ENCODE measurements at places on chromosomes 12 and 14. TPM values are rescaled to one million over a fixed set of nuclear protein-coding genes. Genes with fewer than 3 reads are reported as not detected.
A peak's percentile ranks its signal among the peaks of the same experiment; 100 is the strongest.

Gene MBIP
- total RNA-seq, result 21.3 TPM

Gene ETFBKMT
- 1.2 TPM for total RNA-seq

Gene ASCL4
- total RNA-seq, result not detected

Gene SDR9C7
- not detected for total RNA-seq

Gene FZD10
- not detected for total RNA-seq

Gene FGF6
- not detected for total RNA-seq

Gene CLEC4A
- total RNA-seq, result 0.19 TPM

GRCh38 chr12:68591734-68592418 lies 18.8 kb upstream of the RAP1B start:
- DNase-seq, result peak; percentile 45

GRCh38 chr12:40980427-40980961 lies 207.6 kb upstream of the PDZRN4 start:
- no peak for DNase-seq

DNA sequence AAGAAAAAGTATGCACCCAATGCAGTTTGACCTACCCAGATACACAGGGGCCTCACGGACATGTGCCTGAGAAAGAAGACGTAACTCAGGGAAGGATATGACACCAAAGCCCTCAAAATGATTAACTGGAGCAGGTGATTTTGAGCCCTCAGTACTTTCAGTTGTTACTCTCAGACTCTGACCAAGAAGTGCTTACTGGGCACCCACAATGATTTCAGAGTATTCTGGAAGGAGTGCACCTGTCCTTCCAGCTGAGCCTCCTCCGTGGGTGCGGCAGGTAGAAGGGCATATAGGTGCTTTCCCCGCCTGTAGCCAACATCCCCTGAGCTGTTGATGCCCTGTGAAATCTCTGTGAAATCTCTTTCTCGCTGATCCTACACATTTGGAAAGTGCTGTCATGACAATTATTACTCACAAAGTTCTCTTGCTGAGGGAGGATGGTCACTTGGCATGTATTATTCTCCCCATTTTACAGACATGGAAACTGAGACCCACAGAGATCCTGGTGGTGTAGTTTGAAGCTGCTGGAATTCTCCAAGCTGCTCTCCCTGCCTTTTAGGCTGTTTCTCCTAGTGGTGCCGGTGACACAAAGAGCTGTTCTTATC lies 154.3 kb upstream of the CCND2 start:
- peak; percentile 65 for DNase-seq

GRCh38 chr12:56256326-56256960 lies 1.7 kb downstream of the ANKRD52 start:
- no peak for DNase-seq

GRCh38 chr12:48811437-48812090 lies 6.7 kb upstream of the CACNB3 start:
- DNase-seq, result no peak

GRCh38 chr12:10408842-10409241 lies 715 bp downstream of the KLRC4 start:
- DNase-seq, result no peak

DNA sequence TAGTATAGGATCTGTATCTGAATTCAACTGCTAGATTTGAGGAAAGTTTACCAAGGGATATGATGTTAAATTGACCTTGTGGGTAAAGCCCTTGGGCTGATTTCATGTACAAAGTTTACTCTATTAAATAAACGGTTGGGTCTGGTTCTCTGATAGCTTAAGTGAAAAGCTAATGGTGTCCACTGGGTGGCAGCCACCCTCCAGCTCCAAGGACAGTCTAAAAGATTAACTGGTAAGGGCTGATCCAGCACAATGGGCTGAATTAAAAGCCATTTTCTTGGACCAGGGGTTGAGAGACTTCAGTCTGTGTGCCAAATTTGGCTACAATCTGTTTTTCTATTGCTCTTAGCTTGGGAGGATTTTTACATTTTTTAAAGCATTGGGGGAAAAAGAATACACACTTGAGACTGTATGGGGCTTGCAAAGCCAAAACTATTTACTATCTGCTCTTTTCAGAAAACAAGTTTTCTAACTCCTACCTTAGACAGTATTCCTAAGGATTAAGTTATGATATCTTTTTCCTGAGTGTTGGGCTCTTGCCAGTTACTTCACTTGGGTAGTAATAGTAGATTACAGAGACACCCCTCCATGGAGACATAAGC lies 116.5 kb downstream of the GPHN start:
- DNase-seq, result peak; percentile 51

DNA sequence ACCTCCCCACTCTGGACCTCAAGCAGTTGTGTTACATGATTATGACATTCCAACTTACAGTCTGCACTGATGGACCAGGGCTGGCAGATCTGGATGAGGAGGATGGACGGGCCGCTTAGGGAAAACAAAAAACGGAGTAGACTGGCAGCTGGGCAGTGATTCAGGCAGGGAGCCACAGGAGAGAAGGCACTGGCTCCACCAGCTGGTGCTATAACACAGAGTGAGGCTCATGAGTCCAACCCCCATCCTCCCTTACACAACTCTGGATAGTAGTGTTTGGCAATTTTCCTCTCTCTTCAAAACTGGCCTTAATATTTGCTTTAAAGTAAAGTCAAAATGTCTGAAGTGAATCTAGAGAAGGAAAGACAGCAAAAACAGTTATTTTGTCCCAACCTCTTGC lies 9.7 kb upstream of the RIC8B start:
- DNase-seq, result no peak

- no peak for DNase-seq
Observed at GRCh38 chr12:78698747-78699146, 165.8 kb upstream of the SYT1 start.

GRCh38 chr14:51069055-51069454 lies 25.9 kb downstream of the TRIM9 start:
- no peak for DNase-seq

- peak; percentile 66 for DNase-seq
Observed at GRCh38 chr12:10722502-10722904, 620 bp downstream of the YBX3 start.

DNA sequence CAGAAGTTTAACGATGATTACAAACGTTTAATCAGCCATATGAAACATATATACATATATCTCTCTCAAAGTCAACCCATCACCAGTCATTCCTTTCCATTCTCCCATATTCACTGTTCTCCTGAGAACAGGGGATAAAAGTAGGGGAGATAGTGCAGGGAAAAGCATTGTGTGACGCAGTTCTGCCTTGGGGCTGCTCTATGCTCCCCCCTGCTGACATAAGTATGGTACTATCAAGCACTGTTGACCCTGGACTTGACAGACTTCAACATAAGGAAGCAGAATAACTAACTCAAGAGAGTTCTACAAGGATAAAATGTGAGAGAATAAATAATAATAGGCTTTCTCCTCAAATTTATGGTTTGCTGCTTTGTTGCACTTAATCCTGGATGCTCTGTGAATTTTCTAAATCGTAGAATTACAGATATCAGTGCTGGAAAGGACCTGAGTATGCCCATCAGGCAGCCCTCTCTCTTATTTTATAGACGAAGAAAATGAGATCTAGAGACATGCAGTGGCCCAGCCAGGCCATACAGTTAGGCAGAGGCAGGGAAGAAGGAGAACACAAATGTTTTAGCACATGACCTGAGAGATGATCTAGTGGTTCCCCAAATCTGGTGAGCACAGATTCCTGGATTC lies 87.2 kb downstream of the SCN8A start:
- DNase-seq, result no peak

DNA sequence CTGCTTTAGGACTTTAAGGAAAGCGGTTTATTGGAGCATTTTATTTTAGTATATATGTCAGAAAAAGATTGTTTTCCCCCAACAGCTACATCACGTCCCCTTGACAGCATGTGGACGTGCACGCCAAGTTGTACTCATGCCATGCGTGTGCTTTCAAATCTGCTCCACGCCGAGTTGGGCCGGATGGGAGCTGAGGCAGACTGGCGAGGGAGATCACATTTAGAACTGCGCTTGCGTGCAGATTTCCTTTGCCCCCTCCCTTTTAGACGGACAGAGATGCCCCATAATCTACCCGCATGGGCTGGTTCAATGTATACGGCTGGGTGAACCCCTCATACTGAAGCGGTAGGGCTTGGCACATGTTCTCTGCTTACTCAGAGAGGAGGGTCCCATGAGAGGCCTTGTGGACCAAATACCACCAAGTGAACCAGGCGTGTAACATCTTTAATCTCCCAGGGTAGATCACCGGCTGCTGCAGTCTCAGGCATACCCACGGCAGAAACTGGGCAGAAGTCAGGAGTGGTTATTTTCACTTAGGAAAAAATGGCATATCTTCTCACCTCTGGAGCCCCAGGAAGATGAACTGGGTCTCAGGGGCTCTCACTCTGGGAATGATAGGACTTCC lies 92.1 kb downstream of the ESR2 start:
- no peak for DNase-seq

Data from activated CD8-positive, alpha-beta memory T cell treated with anti-CD3 and anti-CD28 coated beads, Interleukin-2, amount 10 ng/mL, durations not matched to agents 7 days and 5 days (primary cell).